Activated T-helper 17 cell treated with anti-CD3 and anti-CD28 coated beads, Interleukin-2, amount 50 U/mL, for 72 hours (primary cell): ENCODE measurements at places on chromosomes 3 and 15. TPM values are rescaled to one million over a fixed set of nuclear protein-coding genes. Genes with fewer than 3 reads are reported as not detected.

- no peaks in the 10 kb centered on the region for H3K4me1 ChIP-seq
- H3K4me3 ChIP-seq: no peak overlapping the region
- H3K27ac ChIP-seq: no peak overlapping the region
- no peaks in the 10 kb centered on the region for H3K27me3 ChIP-seq
Observed at GRCh38 chr3:66133050-66133757, 87.6 kb upstream of the SLC25A26 start.

Gene IFRD2
- 59.2 TPM for total RNA-seq

DNA sequence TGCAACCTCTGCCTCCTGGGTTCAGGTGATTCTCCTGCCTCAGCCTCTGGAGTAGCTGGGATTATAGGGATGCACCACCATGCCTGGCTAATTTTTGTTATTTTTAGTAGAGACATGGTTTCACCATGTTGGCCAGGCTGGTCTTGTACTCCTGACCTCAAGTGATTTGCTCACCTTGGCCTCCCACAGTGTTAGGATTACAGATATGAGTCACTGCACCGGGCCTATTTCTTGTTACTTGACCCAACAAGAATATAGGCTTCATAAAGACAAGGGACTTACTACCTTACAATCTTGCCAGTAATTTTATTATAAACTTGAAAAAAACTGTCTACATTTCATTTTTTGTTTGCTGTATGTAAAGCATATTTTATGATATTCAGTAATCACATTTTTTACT, 21.4 kb upstream of the ZBTB47 start:
- H3K27me3 ChIP-seq: no peaks in the 10 kb centered on the region
- H3K4me1 ChIP-seq: peaks cover 10% of the 10 kb centered on the region
- H3K4me3 ChIP-seq: no peak overlapping the region
- peaks cover 14% of the 10 kb centered on the region for H3K36me3 ChIP-seq

- ATAC-seq: no peak
- no peak overlapping the region for H3K27ac ChIP-seq
- H3K36me3 ChIP-seq: peaks cover 8% of the 10 kb centered on the region
- no peak overlapping the region for H3K4me3 ChIP-seq
- H3K4me1 ChIP-seq: peaks cover 14% of the 10 kb centered on the region
- H3K27me3 ChIP-seq: no peaks in the 10 kb centered on the region
Observed at GRCh38 chr15:68224108-68224507, 5.4 kb downstream of the CLN6 start.

- ATAC-seq: no peak
- H3K36me3 ChIP-seq: no peaks in the 10 kb centered on the region
- H3K4me1 ChIP-seq: no peaks in the 10 kb centered on the region
- H3K4me3 ChIP-seq: no peak overlapping the region
- H3K27me3 ChIP-seq: no peaks in the 10 kb centered on the region
Observed at GRCh38 chr3:120130656-120131055, 36.4 kb upstream of the GSK3B start.

DNA sequence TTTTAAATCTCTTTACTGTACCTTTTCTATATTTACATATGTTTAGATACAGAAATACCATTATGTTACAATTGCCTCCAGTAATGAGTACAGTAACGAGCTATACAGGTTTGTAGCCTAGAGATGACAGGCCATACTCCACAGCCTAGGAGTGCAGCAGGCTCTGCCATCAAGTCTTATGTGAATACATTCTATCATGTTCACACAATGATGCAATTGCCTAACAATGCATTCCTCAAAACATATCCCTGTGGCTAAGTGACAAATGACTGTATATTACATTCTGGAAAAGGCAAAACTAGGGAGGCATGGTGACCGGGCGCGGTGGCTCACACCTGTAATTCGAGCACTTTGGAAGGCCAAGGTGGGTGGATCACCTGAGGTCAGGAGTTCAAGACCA, 192.4 kb upstream of the IGF1R start:
- no peak overlapping the region for H3K27ac ChIP-seq
- peaks cover 17% of the 10 kb centered on the region for H3K27me3 ChIP-seq
- no peaks in the 10 kb centered on the region for H3K4me1 ChIP-seq
- H3K4me3 ChIP-seq: no peak overlapping the region
- ATAC-seq: no peak

DNA sequence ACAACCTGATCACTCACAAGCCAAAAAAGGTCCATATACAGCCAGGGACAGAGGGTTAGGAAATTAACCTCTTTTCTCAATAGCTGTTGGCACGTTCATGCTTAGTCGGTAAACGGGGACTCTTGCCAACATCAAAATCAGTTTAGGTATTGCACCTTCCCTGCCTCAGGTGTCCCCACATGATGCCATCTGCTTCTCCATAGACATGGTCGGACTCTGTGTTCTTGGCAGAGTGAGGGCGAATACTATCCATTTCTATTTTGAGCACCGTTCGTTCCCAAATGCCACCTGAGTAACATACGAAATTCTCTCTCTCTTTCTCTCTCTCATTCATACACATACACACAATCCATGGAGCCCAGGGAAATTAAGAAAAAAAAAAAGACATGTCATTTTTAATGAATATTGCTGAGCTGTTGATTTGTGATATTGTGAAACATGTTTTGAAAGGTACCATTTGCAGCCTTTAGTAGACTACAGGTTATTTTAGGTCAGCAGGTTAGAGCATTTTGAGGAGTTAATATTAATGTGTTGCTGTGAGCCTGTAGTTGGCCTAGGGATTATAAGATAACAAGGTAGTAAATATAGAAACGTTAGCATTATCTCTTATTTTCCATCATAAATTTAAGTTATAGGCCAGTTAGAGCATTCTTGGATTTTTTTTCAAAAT, 78.5 kb downstream of the GHSR start:
- no peak overlapping the region for H3K27ac ChIP-seq
- H3K36me3 ChIP-seq: peaks cover 44% of the 10 kb centered on the region
- H3K27me3 ChIP-seq: no peaks in the 10 kb centered on the region
- no peak overlapping the region for H3K4me3 ChIP-seq
- H3K4me1 ChIP-seq: no peaks in the 10 kb centered on the region

- H3K4me3 ChIP-seq: no peak overlapping the region
- no peaks in the 10 kb centered on the region for H3K4me1 ChIP-seq
- H3K27me3 ChIP-seq: peaks cover 4% of the 10 kb centered on the region
- no peaks in the 10 kb centered on the region for H3K36me3 ChIP-seq
Observed at GRCh38 chr3:192212335-192212734, 515.0 kb downstream of the FGF12 start.

Gene MYLK
- 0.17 TPM for total RNA-seq

Gene RAB6B
- total RNA-seq: 3.1 TPM

Gene SMAD6
- 0.19 TPM for total RNA-seq
